OCI-LY7 (cell line): ENCODE measurements at places on chromosomes 13 and 19.
A peak's percentile ranks its signal among the peaks of the same experiment; 100 is the strongest.

DNA sequence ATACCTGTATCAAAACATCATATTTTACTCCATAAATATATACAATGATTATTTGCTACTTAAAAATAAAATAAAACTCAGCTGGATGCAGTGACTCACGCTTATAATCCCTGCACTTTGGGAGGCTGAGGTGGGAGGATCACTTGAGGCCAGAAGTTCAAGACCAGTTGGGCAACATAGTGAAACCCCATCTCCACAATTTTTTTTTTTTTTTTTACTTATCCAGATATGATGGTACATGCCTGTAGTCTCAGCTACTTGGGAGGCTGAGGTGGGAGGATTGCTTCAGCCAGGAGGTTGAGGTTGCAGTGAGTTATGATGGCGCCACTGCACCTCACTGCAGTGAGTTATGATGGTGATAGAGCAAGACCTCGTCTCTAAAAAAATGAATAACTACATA is 22.4 kb downstream of the POU2F2 start:
- DNase-seq = no peak

GRCh38 chr19:40283414-40284250 is 1.5 kb downstream of the AKT2 start:
- peak; percentile 27 for DNase-seq

GRCh38 chr13:65631078-65631477 is 1599.1 kb downstream of the PCDH9 start:
- no peak for DNase-seq

- no peak for DNase-seq
Measured at GRCh38 chr13:22112956-22113745, 442.3 kb downstream of the FGF9 start.

GRCh38 chr13:80399340-80400163 is 58.6 kb upstream of the SPRY2 start:
- DNase-seq = no peak

DNA sequence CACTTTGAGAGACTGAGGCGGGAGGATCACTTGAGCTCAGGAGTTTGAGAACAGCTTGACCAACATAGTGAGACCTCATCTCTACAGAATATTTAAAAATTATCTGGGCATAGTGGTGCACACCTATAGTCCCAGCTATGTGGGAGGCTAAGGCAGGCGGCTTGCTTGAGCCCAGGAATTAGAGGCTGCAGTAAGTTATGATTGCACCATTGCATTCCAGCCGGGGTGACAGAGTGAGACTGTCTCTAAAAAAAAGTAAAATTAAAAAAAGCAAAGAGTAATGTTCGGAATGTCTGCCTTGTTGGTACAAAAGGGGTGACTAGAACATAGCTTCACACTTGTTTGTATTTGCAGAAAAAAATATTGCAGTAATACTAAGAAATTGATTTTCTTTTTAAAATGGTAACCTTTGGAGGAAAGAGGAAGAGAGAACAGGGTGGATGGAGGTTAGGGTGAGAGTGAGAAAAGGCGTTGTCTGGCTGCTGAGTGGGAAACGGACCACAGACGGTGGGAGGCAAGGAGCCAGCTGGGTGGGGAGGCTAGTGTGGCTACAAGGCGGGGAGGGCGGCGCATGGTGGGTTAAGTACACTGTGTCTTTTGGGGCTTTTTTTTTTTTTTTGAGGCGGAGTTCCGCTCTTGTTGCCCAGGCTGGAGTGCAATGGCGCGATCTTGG is 10.2 kb downstream of the PPP1R14A start:
- DNase-seq = no peak

- DNase-seq = no peak
Measured at GRCh38 chr19:46959894-46960556, 59.6 kb upstream of the NPAS1 start.

GRCh38 chr13:99342723-99343315 is 35.6 kb upstream of the GPR183 start:
- DNase-seq = no peak

DNA sequence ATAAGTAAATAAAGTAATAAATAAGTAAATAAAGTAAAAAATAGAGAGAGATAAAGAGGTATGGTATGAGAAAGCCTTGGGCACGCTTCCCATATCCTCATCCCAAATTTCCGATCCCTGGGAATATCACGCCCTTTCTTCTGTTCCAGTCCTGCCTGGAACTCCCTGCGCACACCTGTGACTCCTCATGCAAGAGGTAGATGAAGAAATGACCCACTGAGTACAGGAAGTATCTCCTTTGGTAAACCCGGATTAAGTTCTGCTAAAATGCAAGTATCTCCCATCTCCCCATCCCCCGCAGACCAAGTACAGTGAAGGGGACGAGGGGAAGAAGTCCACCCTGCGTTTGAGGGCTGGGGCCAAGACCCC is 399 bp upstream of the ZNF136 start:
- DNase-seq = no peak
